SHP77 (cell line): ENCODE measurements at places on chromosomes 5 and 9.

- DNase-seq, result no peak
Measured at GRCh38 chr5:178308541-178309092, 76.0 kb upstream of the PHYKPL start.

- DNase-seq, result no peak
Measured at GRCh38 chr5:71810471-71811195, 91.6 kb downstream of the CARTPT start.

DNA sequence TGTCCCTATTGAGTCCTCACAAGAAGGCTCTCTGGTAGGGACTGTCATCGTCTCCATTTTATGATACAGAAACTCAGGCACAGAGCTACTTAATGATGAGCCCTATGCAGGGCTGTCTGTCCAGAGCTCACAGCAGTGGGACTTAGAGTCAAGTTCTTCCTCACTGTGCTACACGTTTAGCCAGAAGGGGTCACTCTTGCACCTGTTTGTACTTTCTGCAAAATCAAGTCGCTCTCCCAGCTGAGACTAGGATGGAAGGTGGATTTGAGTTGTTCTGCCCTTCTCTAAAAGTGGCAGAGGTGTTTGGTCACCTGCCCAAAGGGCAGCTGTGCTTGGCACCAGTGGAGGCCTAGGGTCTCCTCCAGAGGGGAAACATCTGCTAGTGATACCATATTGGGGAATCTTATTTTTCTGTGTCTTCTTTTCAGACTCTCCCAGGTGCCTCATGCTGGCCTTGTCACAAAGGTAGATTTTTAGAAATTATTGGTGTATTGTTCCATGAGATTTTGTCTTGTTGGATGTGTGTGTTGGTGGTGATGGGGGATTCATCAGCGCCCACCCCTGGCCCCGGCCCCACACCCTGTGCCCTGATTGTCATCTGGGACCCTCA, 104.2 kb downstream of the PPARGC1B start:
- DNase-seq, result peak; percentile 78

DNA sequence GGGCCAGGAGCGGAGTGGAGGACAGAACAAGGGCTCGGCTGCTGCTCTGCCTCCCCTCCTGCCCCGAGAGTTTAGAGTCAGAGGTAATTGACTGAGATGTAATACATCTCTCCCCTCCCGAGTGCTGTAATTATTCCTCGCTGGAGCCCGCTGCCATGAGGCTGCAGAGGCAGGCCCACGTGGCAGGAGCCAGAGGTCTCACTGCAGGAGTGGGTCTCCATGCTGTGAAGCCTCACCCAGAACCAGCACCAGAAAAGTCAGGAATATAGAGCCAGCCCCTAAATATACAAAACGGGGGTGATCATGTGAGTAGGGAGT, 2.5 kb downstream of the FAM163B start:
- no peak for DNase-seq

- DNase-seq, result no peak
Measured at GRCh38 chr9:85302938-85303756, 438.6 kb downstream of the AGTPBP1 start.

- DNase-seq, result no peak
Measured at GRCh38 chr5:167413506-167413905, 877.9 kb upstream of the WWC1 start.

DNA sequence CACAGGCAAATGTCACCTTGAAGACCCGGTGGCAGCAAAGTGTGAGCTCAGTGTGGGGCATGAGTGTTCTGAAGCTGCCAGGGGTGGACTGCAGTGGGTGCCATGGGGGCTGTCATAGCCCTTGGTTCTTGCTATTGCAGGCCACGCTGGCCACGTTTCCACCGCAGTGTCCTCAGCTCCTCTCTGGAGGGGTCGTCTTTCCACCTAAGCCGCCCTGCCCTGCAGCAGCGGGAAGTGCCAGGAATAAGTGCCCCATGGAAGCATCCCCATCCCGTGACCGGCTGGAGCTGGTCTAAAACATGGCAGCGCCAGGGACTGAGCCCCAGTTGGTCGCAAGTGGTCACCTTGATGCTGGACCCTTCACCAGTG, 6.9 kb downstream of the OBP2B start:
- no peak for DNase-seq

- DNase-seq, result no peak
Measured at GRCh38 chr5:135395451-135395850, 3.6 kb downstream of the MACROH2A1 start.

DNA sequence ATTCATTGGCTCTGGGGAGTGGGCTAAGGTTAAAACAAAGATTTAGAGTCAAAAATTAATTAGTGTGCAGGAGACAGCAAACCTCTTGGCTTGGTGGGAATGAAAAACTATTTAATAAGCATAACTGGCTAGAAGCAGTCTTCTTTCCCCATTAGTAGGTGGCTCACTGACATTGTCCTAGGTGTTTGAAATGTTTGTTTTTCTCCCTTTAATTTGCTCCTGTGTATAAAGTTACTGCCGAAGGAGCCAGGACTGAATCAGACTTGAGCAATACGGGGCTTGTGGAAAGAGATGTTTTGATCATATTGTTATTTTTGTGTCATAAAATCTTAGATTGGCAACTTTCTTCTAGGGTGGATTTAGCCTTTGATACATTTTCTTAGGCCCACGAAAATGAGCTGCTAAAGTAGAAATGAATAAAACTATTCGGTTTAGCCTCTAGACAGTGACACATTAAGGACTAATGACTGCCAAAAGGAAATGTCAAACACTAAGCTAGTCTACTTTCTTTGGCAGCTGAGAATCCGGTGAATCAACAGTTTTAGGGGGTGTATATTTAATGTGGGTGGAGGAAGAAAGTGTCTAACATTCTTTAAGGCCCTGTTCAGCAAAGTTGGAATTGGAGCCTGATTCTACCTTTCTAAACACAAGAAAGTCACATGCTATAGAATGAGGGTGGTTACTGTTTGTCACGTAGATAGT, 30.2 kb downstream of the LRRTM2 start:
- no peak for DNase-seq

GRCh38 chr9:99894826-99895225, 11.6 kb upstream of the STX17 start:
- no peak for DNase-seq

- no peak for DNase-seq
Measured at GRCh38 chr5:164051745-164052144, 546.3 kb downstream of the MAT2B start.

DNA sequence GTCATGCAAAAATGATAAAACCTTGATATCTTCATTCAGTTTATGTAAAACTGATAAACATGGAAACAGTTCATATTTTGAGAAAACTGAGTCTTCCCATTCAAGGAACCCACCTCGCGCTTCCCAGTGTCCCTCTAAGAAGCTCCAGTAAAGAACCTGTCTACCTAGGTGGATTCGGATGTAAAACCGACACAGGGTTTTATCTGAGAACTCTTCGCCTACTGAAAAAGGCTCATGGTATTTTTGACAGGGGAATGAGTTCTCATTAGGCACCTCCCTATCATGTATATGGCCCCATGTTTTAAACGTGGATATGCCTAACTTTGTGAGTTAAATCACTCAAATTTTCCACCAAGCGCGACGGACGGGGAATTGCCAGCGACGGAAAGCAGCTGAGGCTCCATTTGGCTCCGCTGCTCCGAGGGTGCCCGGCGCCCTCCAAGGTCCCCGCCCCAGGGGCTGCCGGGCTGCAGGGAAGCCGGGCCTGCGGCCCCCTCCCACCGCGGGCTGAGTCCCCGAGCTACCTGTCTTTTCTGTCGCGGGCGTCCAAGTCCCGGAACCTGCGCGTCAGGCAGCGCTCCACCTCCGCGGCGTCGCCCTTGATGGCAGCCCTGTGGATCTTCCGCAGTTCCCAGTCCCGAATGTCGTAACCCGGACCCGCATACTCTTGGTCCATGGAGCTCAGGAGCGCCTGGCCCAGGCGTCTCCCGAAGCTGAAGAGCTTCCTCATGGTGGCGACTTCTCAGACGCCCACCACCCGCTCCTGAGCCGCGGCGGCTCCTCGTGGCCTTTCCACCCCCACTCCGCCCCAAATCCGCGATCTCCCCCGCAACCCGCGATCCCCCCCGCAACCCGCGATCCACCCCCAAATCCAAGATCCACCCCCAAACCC, 594 bp downstream of the ANKRD18A start:
- DNase-seq, result no peak

GRCh38 chr5:144436007-144436406, 265.3 kb downstream of the KCTD16 start:
- no peak for DNase-seq

DNA sequence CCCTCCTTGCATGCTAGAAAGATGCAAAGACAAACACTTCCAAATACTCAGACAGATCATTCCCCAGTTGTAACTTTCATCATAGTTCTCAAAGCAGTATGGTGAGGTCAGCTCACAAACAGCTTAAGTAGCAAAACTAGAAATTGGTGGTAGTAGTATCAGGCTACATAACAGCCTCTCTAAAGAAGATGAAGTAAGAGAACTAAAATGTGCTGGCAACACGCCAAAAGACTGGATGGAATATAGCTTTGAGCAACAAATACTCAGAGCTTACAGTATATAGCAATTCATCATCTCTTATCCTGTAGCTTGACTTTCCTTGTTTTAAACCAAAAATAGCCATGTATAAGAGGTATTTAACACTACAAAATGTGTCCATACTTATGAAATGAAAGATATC, 7.5 kb downstream of the PFDN1 start:
- DNase-seq, result peak; percentile 8

DNA sequence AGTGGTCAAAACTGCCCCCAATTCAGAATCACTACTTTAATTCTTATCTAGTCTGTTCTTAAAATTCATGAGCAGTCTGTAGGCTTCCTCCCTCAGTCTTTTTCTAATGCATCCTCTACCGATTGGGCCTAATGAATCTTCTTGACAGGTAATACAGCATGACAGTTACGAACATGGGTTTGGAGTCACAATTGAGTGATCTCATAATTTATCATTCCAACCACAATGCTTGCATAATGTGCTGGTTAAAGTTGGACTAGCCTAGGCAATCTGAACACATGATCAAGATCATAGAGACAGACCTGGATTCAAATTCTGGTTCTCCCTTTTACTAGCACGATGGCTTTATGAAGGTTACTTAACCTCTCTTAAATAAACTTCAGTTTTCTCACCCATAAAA, 33.1 kb upstream of the SETD9 start:
- DNase-seq, result no peak

GRCh38 chr5:90134381-90134780, 275.2 kb downstream of the CETN3 start:
- no peak for DNase-seq

- DNase-seq, result no peak
Measured at GRCh38 chr5:96476654-96477053, 43.6 kb upstream of the PCSK1 start.

DNA sequence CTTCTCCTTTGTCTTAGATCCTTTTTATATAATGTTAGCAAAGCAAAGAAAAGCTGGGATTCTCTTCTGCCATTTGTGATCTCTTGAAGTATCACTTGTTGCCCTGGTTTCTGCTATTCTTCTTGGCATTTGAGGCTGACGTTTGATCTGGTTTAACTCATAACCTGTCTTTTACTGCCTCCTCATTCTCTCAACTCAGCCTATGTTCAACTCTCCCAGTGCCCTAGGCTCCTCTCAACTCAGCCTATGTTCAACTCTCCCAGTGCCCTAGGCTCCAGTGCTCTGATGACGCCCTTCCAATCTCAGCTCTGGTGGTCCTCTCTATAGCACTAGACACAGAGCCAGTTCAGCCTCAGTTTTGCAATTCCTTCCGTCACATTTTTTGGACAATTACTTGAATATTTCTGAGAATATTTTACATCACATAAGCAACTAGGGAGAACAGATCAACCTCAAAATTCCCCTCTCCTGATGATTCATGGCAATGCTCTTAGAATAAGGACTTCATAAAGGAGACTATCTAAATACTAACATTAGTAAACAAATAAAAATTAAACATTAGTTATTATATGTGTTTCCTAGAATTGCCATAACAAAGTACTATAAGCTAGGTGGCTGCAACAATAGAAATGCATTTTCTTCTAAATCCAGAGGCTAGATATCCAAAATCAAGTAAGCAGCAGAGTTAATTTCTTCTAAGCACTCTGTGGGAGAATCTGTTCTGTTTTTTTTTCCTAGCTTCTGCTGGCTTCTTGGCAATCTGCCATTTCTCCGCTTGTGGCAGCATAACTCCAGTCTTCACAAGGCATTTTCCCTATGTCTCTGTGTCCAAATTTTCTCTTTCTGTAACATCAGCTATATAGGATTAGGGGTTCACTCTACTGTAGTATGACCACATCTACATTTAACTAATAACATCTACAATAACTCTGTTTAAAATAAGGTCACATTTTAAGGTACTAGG, 662.1 kb upstream of the FTMT start:
- DNase-seq, result peak; percentile 8

DNA sequence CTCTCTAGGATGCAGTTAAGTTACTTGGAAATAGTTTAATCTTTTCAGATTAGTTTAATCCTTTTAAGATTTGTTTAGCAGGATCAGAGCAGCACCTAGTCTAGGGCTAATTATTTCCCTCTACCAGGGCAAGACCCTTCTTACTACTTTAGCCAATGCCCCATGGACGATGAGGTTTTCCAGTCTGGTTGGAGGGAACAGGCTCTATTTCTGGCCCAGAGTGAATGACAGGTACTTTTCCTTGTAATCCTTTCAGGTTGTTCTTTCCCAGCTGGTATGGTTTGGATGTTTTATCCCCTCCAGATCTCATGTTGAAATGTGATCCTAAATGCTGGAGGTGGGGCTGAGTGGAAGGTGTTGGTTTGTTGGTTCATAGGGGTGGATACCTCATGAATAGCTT, 27.2 kb downstream of the PTTG1 start:
- no peak for DNase-seq

- no peak for DNase-seq
Measured at GRCh38 chr9:8958358-8958757, 1158.8 kb upstream of the DMAC1 start.

GRCh38 chr5:54013556-54014194, 296.7 kb downstream of the ARL15 start:
- no peak for DNase-seq

DNA sequence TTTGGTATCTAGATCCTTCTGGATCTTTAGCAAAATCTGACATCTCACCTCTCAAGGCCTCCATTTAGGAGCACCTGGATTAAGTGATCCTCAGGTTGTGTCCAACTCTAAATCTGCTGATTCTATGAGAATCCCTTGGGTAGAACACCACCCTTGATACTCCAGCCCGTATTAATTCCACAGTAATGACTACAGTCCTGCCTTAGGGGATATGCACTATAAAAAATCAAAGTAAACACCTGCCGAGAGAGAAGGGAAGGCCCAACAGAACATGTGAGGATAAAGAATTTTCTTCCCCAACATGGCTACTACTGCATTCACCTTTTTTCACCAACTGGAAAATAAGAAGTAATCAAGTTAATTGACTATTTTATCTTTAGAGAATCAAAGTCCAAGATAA, 27.6 kb downstream of the DAP start:
- no peak for DNase-seq

- DNase-seq, result no peak
Measured at GRCh38 chr5:160330212-160330611, 17.8 kb upstream of the CCNJL start.

- no peak for DNase-seq
Measured at GRCh38 chr5:180797256-180798192, 5.1 kb downstream of the MGAT1 start.

DNA sequence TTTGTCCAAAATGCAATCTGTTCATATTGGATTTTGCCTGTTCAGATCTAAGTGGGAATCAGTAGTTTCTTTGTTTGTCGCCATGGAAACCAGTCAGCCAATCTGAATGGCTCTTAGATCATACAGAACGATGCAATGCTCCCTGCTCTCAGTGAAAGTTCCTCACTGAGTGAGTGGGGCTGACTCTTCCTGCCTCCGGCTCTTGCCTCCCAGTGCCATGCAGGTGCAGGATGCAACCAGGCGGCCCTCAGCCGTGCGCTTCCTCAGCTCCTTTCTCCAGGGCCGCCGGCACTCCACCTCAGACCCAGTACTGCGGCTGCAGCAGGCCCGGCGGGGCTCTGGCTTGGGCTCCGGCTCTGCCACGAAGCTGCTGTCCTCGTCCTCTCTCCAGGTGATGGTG, at the start of gene PTPDC1:
PTPDC1 (plus strand) TSS at position 151 of the 400 bp plus-strand sequence; CDS start at position 218, 67 bp downstream.
- DNase-seq, result peak; percentile 12
